Activated naive CD8-positive, alpha-beta T cell treated with anti-CD3 and anti-CD28 coated beads, Interleukin-2, amount 50 U/mL, for 24 hours (primary cell): ENCODE measurements at places on chromosomes 4 and X.
A peak's percentile ranks its signal among the peaks of the same experiment; 100 is the strongest.

GRCh38 chrX:79259073-79259689, 108.0 kb downstream of the ITM2A start:
- DNase-seq = peak; percentile 20

DNA sequence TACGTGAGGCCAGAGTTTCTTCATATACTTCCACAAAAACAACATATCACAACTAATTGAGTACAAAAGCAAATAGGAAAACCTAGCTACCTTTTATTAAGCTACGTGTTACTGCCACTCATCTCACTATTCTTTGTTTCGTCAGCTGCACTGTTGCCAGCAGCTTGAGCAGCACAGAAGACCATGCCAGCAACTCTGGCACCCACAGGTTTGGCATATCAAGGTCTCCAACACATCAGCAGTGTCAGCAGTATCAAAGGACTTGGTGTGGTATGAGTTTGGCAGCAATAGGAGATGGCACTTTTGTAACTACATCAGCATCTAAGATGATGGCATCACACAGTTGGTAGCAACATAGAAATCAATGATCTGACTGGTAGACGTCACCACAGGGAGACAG, 30.7 kb downstream of the CDKL2 start:
- no peak for DNase-seq

- no peak for DNase-seq
Observed at GRCh38 chrX:44899946-44900345, 27.0 kb downstream of the KDM6A start.

DNA sequence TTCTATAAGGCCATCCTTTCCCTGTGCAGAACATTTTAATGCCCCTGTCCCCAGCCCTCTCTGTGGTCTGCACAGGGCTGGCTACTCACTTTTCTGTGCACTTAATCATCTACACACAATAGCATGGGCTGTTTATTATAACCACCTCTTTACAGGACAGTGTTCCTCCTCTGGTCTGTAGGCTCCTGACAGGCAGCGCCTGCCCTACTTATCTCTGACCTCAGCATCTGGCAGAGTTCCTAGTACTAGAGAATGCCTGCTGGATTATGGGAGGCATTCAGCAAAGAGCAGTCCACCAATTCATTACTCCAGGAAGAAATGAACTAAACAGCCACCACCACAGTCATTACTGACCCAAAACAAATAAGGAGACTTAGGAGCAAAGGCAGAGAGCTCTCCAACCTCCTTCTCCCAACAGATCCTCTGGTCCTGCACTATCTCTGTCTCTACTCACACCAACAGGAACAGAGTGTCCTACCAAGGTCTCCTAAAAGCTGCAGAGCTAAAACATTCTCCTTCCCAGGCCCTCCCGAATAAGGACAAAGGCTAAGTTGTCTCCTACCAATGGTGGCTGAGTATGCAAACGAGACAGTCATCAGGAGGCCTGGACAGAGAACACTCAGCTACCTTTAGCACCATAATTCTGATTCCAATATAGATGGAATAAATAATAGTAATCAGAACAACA, 279.2 kb downstream of the QDPR start:
- DNase-seq = no peak

DNA sequence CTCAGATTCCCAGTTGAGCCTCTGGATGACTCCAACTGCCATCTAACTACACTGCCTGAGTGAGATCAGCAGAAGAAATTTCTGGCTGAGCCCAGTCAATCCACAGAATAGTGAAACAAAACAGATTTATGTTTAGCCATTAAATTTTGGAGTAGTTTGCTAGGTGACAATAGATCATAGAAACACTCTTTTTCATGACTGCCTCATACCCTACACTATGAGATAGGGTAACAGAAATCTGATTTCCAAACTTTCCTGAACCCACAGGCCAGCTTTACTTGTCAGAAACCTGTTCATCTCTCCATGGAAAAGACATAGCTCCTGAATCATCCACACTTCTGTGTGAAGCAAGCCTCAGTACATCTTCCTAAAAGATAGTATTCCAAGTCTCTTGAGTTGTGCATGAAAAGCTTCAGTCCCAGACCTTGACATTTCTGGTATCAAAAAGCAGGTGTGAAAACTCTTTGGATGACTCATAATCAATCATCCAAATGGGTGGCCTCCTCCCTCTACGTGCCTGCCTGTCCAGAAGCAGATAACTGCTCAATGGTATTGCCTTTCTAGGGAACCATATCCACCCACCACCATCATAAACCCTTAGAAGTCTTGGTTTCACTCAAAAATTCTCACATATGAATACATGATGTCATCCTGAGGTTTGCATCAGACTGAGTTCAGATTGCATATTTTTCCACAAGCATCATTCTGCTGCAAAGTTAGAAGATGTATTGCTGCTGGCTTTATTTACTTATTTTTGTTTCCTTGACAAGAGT, 47.5 kb upstream of the RAP2C start:
- DNase-seq = peak; percentile 13

GRCh38 chrX:4253092-4253491, 539.6 kb upstream of the PRKX start:
- DNase-seq = no peak

DNA sequence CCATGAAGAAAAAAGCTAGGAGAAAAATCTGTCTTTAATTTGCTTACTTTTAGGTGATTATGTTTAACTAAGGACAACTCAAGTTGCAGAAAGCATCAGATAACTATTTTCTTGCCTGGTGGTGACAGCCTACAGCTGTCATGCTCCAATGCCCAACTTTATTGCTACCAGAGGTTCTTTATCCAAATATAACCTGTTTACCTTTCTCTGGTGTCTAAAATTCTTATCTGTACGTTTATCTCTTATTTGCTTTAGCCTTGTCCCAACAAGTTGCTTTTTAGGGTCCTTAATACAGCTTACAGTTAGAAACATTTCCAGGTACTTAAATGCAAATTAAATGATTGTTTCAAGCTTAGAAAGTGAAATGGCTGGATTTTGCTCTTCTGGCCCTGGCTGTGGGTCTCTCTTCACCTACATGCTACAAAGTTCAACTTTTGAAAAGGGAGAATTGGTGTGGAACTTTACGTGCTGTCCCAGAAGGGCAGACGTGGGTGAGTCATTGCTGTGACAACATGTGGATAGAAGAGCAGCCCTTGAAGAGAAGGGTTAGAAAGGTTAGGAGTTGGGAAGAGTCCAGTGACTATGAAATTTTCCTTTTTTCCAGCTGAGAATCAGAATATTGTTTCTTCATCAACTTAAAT, 60.7 kb downstream of the HPGD start:
- no peak for DNase-seq

- DNase-seq = no peak
Observed at GRCh38 chr4:48375651-48376304, 34.4 kb downstream of the SLAIN2 start.

DNA sequence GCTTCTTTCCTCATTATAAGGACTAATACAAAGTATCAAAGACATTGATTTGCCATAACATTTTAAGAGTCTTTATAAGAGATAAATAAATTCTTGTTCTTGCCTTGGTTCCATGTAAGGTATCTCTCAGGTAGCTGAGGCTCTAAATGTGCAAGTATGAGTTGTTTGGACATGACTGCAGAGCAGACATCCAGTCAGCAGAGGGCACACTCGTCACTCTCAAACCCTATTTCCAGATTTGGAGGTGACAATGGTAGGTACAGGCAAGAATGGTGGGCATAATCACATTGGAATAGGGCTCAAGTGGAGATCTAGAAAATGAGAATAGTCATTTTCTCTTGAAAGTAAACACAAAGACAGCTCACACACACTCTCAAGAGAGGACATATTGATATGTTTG, 133.3 kb upstream of the ZIC3 start:
- no peak for DNase-seq

DNA sequence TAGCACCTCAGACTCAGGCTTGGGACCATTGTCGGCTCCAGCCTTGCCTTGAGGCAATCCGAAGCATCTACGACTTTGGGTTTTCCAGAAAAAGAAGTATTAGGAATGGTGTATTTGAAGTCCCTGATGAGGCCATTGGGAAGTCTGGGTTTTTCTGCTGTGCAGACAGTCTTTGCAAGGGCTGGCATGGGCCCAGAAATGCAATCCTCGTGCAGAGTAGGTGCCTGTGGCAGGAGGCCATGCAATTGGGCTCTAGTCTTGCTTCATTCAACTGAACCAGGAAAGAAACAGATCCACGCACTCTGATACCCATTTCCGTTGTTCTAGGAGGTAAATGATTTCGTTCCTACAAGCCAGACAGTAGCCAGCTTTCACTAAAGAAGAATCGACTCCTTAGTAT, 12.4 kb downstream of the ZFP92 start:
- no peak for DNase-seq

GRCh38 chr4:11152684-11153083, 276.0 kb downstream of the HS3ST1 start:
- DNase-seq = no peak

DNA sequence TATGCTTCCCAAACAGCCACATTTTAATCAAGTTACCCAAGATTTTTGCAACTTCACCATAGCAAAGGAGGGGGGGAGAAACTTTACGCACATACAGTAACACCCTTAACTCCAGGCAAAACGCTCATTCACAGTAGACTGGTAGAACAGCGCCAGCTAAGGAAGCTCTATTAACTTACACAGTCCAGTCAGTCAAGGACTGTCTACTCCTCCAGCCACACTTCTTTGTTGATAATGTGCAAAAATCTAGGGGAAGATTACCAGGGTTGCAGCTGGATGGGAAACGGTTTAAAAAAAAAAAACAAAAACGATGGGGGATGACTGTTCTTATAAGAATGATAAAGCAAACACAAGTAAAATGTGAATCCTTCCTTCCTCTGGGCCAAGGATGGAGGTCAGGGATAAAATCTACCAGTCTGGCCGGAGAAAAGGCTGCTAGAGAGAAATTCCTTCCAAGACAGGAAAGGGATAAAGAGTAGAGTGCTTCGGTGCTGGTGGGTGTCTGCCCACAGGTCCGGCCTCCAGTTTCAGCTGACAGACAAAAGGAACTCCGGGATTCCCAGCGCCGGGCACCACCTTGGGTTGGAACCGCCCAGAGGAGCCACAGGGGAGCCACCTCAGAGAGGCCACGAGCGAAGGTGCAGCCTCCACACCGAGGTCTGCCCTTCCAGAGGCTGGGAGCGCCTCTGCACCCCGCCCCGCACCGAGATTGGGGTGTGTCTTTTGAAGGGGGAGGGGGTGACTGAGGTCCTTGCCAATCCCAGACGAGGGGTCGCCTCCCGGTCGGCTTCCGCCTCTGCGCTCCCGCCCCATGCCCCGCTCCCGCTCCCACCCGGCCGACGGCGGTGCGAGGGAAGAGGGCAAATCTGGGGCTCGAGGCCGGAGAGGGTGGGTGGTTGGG, 811 bp downstream of the ANKRD50 start:
- peak; percentile 16 for DNase-seq

- DNase-seq = no peak
Observed at GRCh38 chr4:20839957-20840356, 139.7 kb downstream of the PACRGL start.

DNA sequence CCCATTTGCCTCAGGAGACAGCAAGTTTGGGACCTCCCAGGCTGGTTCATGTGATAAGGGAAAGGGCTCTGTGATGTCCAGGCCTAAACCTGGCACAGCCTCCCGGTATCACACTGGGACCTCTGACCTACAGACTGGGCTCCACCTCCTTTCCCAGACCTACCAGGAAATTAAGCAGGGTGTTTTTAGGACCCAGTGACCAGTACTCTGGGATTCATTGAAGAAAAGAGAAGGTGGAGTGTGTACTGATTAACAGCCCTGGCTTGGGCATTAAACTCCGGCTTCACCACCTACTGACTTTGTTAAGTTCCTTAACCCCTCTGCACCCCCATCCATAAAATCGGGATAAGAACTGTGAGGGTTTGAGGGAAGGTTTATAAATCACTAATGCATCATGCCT, 28.6 kb downstream of the ASB9 start:
- DNase-seq = no peak
